Neuronal stem cell (in vitro differentiated cells): ENCODE measurements at places on chromosomes 1 and 21.

- no peak for DNase-seq
Observed at GRCh38 chr1:64917328-64917861, 49.0 kb downstream of the JAK1 start.

DNA sequence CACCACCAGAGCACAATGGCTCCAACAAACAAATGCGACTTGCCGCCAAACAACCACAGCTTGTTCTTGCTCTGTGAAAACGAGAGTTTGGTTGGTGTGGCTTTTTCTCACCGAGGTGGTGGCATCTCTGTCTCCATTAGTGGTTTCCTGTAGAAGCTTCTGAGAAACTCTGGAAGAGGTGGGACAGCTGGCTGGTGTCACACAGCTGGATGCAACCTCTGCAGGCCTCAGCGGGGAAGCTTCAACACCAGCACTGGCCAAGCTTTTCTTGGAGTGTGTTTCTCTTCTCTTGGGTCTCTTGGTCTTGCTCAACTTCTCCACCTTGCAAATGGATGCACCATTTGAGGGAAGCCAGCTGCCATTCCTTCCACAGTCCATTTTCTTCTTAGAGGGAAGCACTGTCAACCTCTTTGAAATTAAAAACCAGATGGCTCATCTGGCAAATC lies 124.8 kb downstream of the KCNN3 start:
- DNase-seq = no peak

DNA sequence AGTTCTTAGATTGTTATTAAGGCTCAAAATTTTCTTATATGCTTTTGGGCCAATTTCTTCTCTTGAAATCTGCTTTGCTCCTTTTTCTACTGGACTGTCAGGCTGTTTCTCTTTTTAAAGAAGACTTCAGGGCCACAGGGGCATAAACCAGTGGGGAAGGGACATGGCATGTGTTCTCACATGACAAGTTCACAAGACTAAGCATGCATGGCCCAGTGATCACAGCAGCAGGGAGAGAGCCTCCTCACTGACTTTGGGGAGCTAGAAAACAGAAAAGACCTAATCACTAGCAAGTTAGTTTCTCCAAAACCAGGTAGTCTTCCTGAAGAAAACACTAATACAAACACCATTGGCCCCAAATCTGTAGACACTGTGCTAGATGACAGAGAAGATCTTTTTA lies 64.8 kb downstream of the RAB3GAP2 start:
- DNase-seq = no peak

DNA sequence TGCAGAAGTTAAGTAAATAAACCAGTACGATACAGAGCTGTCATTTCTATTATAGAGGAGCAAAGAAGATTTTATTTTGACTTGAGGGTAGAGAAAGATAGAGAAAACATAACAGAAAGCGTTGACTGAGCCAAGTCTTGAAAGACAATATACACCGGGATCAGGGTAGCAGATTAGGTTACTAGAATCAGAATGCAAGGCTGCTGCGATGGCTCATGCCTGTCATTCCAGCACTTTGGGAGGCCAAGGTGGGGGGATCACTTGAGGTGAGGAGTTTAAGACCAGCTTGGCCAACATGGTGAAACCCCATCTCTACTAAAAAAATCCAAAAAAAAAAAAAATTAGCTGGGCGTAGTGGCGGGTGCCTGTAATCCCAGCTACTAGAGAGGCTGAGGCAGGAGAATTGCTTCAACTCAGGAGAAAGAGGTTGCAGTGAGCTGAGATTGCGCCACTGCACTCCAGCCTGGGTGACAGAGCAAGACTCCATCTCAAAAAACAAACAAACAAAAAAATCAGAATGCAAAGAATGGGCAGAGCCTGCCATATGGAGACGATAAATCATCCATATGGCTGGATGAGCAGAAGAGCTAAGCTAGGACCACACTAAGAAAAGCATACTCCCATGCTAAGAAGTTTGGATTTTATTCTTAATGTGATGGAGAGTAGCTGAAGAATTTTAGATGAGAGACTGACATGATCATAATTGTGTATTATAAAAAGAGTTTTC lies 9.9 kb upstream of the ABCD3 start:
- no peak for DNase-seq

GRCh38 chr1:228004856-228005462 lies 1.8 kb upstream of the WNT3A start:
- DNase-seq = no peak

DNA sequence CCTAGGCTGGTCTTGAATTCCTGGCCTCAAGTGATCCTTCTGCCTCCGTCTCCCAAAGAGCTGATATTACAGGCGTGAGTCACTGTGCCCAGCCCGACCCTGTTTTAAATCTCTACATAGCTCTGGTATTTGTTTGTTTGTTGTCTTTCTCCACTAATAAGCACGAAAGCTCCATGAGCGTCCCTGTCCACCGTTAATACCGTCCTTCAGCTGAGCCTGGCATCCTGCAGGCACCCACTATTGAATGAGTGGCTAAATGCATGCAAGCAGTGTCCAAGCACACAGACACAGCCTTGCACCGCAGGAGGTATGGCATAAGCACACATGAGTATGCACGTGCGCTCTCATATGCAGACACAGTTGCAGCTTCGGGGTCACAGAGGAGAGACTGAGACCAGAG lies 4.5 kb upstream of the COL16A1 start:
- DNase-seq = no peak

GRCh38 chr21:27421654-27422053 lies 454.8 kb upstream of the ADAMTS5 start:
- no peak for DNase-seq

DNA sequence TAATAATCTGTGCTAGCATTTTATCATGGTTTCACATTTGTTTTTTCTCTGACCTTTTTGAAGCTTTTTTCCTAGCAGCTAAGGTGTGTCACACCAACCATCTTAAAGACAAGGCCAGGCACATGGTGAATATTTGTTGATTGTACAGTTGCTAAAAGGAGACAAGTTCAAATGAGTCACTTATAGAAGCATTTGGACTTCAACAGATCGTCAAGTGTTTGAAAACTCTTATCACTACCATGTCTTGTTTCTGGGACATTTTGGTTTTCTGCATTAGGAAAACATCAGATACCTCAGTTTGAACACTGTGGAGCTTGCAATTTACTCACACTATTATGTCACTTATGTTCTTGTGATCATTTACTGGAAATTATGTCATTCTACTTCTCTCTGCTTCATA lies 407.3 kb downstream of the USP25 start:
- no peak for DNase-seq

GRCh38 chr21:14716761-14717396 lies 170.8 kb upstream of the SAMSN1 start:
- no peak for DNase-seq

DNA sequence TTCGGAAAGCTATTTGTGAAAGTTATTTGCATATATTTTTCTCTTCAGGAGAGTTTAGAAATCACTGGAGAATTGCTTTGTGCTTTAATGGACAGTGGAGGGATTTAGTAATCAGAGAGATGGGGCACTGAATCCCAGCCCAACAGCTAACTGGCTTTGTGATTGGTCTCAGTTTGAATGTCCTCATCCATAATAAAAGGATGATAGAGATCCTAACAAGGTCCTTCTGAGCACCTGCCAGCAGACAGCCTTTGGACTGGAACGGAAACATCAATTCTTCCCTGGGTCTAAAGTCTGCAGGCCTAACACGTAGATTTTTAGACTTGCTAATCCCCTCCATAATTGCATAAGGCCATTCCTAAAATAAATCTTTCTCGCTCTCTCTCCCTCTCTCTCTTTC lies 112.0 kb upstream of the ADAMTS5 start:
- DNase-seq = no peak

- DNase-seq = no peak
Observed at GRCh38 chr21:14955936-14956520, 108.8 kb downstream of the NRIP1 start.

DNA sequence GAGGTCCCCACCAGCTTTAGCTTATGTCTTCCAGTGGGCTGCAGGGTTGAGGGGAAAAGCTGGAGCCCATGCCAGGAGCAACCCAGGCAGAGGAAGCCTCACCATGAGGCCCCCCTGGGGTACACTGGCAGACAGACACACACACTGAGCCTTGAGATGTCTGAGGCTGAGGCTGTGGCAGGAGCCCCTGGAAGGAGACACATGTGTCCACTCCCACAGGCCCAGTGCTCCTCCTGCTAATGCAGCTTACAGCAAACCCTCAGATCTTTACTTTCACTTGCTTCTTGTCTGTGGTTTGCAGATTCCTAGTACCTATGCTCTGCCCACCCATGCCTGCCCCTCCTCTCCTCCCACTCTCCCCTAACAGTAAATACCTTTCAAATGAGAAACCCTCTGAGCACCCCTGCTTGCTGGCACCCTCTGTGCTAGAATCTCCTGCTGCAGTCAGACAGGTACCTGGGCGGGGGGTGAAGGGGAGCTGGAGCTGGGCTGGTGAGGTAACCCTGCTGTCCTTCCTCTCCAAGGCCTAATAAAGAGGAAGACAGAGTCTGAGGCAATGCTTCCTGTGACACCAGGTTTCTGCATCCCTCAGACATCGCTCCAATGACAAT lies 63.4 kb upstream of the NEK2 start:
- no peak for DNase-seq

- no peak for DNase-seq
Observed at GRCh38 chr1:15249081-15249480, 2.1 kb downstream of the FHAD1 start.

GRCh38 chr21:42453224-42453985 lies 42.6 kb downstream of the RSPH1 start:
- no peak for DNase-seq

GRCh38 chr1:78493451-78493850 lies 2.7 kb downstream of the PTGFR start:
- DNase-seq = no peak

- no peak for DNase-seq
Observed at GRCh38 chr1:205626216-205626615, 5.6 kb downstream of the ELK4 start.

- DNase-seq = no peak
Observed at GRCh38 chr1:111879081-111879480, 110.4 kb downstream of the KCND3 start.

DNA sequence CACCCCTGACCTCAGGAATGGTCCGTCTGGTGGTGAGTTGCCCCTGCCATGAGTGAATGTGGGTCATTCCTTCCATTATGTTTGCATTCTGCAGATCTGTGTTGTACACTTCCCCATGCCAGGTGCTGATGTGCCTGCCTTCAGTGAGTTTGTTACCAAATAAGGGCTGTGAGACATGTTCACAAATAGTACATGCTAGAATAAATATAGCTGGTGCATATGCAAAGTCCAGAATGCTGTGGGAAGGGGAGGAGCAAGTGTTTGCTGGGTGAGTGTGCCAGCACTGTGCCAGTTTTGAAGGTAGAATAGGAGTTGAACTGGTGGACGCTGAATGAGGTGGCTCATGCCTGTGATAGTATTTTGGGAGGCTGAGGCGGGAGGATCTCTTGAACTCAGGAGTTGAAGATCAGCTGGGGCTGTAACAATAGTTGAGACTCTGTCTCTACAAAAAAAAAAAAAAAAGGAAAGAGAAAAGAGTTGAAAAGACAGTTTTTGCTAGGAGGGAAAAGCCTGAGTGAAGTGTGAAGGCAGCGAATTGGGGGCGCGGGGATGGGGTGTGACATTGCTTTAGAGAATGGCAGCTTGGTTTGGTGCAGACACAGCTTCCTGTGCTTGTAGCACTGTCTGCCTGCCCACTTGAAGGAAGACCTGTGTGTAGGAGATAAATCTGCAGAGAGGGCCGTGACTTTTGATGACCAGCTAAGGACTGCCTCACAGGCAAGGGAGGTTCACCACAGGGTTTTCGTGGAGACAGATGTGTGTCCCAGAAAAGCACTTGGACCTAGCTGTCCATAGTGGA lies 61.1 kb downstream of the LGR6 start:
- DNase-seq = no peak

DNA sequence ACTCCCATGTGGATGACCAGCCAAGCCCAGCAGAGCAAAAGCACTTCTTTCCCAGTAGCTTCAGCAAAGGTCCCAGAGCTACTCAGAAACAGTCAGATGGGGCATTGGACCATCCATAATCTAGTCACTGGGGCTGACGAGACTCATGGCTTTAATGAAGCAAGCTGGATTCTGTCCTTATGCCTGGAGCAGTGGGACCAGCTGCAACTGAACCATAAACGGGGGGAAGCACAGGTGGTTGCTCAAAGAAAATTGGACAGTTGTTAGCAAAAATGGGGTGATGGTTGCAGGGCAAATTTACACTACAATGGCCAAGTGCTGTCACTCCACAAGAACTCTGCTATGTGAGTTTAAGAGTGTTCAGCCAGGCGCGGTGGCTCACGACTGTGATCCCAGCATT lies 17.4 kb upstream of the FASLG start:
- DNase-seq = no peak

- DNase-seq = no peak
Observed at GRCh38 chr1:89363196-89363595, 663 bp upstream of the GBP6 start.

DNA sequence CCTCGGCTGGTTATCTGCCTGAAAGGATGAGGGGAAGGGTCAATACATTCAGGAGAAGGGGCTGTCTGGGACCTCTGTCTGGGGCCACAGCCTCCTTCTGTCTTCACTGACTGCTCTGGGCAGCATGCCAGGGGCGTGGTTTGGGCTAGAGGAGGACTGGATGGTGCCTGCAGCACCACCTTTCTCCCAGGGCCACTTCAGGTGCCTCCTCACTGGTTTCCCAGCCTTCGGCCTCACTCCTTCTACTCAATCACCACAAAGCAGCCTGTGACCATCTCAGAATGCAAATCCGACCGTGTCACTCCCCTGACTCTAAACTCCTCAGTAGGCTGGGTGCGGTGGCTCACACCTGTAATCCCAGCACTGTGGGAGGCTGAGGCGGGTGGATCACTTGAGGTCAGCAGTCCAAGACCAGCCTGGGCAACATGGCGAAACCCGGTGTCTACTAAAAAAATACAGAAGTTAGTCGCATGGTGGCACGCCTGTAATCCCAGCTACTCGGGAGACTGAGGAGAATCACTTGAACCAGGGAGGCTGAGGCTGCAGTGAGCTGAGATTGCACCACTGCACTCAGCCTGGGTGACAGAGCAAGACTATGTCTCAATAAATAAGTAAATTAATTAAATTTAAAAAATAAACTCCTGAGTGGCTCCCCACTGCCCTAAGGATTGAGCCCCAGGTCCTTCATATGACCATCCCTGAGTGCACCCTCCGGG lies 50.1 kb upstream of the ECE1 start:
- DNase-seq = no peak

DNA sequence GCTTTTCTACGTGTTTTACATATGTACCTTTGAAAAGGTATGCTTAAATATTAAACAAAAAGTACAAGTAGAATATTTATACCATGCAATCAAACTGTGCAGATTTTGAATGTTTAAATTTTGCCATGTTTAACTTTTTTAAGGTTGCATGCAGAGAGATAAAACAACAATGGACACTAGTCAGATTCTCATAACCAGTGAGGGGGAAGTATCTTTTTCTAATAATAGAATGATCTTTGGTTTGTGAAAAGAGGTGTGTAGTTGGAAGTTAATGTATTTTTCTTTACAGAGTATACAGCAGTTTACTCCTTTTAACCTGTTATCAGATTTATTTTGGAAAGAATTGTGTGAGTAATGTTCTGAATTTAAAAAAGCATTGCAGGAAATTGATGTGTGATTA lies 27.1 kb downstream of the POU2F1 start:
- no peak for DNase-seq
